ENCODE measurements at places on chromosomes 13 and 19.
A peak's percentile ranks its signal among the peaks of the same experiment; 100 is the strongest.

GRCh38 chr19:49440439-49441209, 703 bp downstream of the SLC17A7 start:
- peaks cover 46% of the 10 kb centered on the region for H3K4me1 ChIP-seq
- peaks cover 70% of the 10 kb centered on the region for H3K27me3 ChIP-seq
- no peak for DNase-seq

- H3K4me1 ChIP-seq: peaks cover 13% of the 10 kb centered on the region
- no peak overlapping the region for H3K4me3 ChIP-seq
- DNase-seq: no peak
- H3K36me3 ChIP-seq: no peaks in the 10 kb centered on the region
Observed at GRCh38 chr19:43678512-43679261, 8.7 kb upstream of the PLAUR start.

DNA sequence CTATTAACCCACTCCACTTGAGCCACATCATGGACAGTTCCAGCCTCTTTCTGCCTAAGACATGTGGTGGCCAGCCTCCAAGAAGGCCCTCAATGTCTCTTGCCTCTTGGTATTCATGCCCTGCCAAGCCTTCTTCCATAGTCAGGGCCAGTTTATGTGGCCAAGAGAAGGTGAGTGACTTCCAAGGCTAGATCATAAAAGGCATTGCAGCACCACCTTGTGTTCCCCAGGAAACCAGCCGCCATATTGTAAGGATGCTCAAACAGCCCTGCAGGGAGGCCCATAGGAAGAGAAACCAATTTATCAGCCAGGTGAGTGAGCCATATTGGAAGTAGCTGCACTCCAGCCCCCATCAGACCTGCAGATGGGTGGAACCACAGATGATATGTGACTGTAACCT, 12.3 kb upstream of the DNMT1 start:
- no peaks in the 10 kb centered on the region for H3K4me1 ChIP-seq
- H3K27ac ChIP-seq: no peak overlapping the region
- H3K4me3 ChIP-seq: no peak overlapping the region
- no peaks in the 10 kb centered on the region for H3K36me3 ChIP-seq
- DNase-seq: no peak

GRCh38 chr13:40597735-40598365, 68.6 kb downstream of the FOXO1 start:
- no peaks in the 10 kb centered on the region for H3K27me3 ChIP-seq
- no peak for DNase-seq
- peak overlapping the region; percentile 82 for H3K27ac ChIP-seq
- H3K36me3 ChIP-seq: no peaks in the 10 kb centered on the region
- H3K4me1 ChIP-seq: peaks cover 91% of the 10 kb centered on the region
- H3K4me3 ChIP-seq: peak overlapping the region; percentile 84

- H3K4me1 ChIP-seq: no peaks in the 10 kb centered on the region
- H3K27me3 ChIP-seq: no peaks in the 10 kb centered on the region
- no peak for DNase-seq
Observed at GRCh38 chr13:102897371-102898138, 51.7 kb downstream of the ERCC5 start.

- no peak for DNase-seq
- no peak overlapping the region for H3K4me3 ChIP-seq
- H3K27ac ChIP-seq: no peak overlapping the region
- H3K36me3 ChIP-seq: no peaks in the 10 kb centered on the region
- peaks cover 27% of the 10 kb centered on the region for H3K27me3 ChIP-seq
Observed at GRCh38 chr13:23949736-23950135, 52.4 kb upstream of the C1QTNF9B start.

DNA sequence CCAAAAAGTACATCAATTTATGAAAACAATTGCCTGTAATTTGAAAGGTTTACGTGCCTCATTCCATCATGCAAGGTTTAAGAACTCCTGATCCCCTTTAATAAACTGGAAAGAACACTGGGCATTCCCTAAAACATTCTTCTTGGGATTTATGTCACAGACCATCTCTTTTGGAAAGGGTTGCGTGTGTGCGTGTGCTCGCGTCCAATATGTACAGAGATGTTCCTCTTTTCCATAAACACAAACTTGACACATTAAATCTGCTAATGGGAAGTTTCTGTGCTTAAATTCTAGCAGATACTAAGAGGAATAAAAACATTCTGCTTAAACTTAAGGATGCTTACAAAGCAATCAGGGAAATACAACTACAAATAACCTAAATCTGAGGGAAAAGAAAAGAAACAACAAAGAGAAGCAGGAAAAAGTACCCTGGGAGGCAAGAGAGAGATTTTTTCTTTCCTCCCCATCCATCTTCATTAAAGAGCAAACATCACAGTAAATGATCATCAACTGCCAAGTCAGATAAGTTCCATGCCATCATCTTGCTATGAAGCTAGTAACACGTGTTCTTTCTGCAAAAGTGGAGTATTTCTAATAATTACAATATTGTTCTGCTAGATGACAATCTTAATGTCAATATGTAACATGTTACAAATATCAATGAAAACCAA, 83.7 kb downstream of the STK24 start:
- peak overlapping the region; percentile 64 for H3K27ac ChIP-seq
- H3K36me3 ChIP-seq: peaks cover 5% of the 10 kb centered on the region
- no peaks in the 10 kb centered on the region for H3K27me3 ChIP-seq
- peaks cover 63% of the 10 kb centered on the region for H3K4me1 ChIP-seq

- H3K27ac ChIP-seq: no peak overlapping the region
- no peaks in the 10 kb centered on the region for H3K27me3 ChIP-seq
- no peaks in the 10 kb centered on the region for H3K36me3 ChIP-seq
- DNase-seq: no peak
- H3K4me3 ChIP-seq: no peak overlapping the region
Observed at GRCh38 chr13:89627996-89628395, 1719.5 kb upstream of the MIR17HG start.

DNA sequence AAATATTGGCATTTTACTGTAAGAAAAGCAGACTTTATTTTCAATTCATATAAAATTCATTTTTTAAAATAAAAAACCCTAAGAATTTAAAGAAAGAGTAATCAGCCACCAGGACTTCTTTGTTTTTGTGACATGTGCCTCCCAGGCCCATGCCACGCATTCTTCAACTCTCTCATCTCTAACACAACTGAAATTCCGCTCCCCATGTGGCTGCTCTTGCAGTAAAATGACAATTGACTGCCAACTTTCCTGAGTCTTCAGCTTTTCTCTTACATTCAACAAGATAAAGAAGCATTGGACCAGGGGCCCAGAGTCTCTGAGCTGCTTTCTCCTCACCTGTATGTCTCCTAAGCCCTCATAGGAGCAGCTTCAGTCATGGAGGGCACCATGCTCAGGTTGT, 372.1 kb downstream of the UQCRFS1 start:
- no peak for DNase-seq
- H3K36me3 ChIP-seq: no peaks in the 10 kb centered on the region
- H3K27me3 ChIP-seq: no peaks in the 10 kb centered on the region
- no peaks in the 10 kb centered on the region for H3K4me1 ChIP-seq
- H3K27ac ChIP-seq: no peak overlapping the region
- H3K4me3 ChIP-seq: no peak overlapping the region

GRCh38 chr13:89694451-89694850, 1653.0 kb upstream of the MIR17HG start:
- DNase-seq: no peak
- no peak overlapping the region for H3K27ac ChIP-seq
- no peaks in the 10 kb centered on the region for H3K27me3 ChIP-seq
- H3K36me3 ChIP-seq: no peaks in the 10 kb centered on the region

GRCh38 chr13:97932036-97932435, 21.4 kb upstream of the IPO5 start:
- no peaks in the 10 kb centered on the region for H3K4me1 ChIP-seq
- no peak overlapping the region for H3K4me3 ChIP-seq
- no peak overlapping the region for H3K27ac ChIP-seq

DNA sequence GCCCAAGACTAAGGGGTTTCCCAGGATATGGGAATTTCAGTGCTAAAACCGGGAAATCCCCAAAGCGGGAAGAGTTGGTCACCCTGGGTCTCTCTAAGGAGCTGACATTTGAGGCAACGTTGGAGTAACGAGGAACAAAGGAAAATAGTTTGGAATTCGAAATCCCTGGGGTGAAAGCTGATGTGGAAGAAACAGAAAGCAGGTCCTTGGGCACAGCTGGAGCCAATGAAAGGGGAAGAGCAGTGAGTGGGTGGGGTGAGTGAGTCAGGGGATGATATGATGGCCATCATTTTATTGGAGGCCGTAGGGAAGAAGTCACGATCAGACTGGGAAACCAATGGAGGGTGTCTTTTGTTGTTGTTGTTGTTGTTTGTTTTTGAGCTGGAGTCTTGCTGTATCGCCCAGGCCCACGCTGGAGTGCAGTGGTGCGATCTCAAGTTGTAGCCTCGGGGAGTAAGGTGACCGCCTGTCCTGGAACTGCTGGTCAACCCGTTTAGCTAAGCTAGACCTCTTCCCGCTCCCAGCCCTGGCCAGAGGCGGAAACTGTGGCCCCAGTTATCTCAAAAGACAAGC, 3.4 kb upstream of the RFX2 start:
- peaks cover 20% of the 10 kb centered on the region for H3K4me1 ChIP-seq
- DNase-seq: no peak
- no peak overlapping the region for H3K27ac ChIP-seq

GRCh38 chr19:13024951-13025697, 29.8 kb downstream of the NFIX start:
- no peak overlapping the region for H3K27ac ChIP-seq
- peaks cover 41% of the 10 kb centered on the region for H3K27me3 ChIP-seq
- no peaks in the 10 kb centered on the region for H3K36me3 ChIP-seq
- H3K4me3 ChIP-seq: no peak overlapping the region
- peaks cover 30% of the 10 kb centered on the region for H3K4me1 ChIP-seq

DNA sequence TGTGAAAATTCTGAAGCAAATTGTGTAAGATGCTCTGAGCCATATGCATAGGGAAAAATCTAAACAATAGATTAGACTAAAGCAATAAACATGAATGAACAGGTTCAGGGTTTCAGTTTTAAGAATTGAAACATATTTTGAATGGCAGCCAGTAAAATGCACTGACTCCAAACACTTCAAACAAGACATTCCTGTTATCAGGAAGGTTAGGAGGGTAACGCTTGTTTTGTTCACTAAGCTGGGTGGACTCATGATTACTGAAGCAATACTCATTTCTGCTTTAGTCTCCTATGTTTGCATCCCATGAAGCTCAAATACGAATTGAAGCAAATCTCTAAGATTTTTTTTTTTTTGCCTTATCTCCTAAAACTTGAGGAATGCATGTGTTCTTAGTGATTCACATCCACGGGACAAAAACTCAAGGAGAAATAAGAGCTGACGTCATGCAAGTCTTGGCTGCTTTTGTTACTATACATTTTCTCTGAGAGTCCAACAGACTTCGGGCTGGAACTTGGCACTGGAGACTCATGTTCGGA, 29.1 kb upstream of the IGFL4 start:
- DNase-seq: no peak
- peaks cover 89% of the 10 kb centered on the region for H3K27me3 ChIP-seq
- no peak overlapping the region for H3K27ac ChIP-seq
- peaks cover 6% of the 10 kb centered on the region for H3K4me1 ChIP-seq
- no peaks in the 10 kb centered on the region for H3K36me3 ChIP-seq

GRCh38 chr13:73702419-73703071, 431.7 kb downstream of the KLF12 start:
- DNase-seq: peak; percentile 43
- H3K4me1 ChIP-seq: peaks cover 27% of the 10 kb centered on the region
- peak overlapping the region; percentile 65 for H3K27ac ChIP-seq
- H3K4me3 ChIP-seq: peak overlapping the region; percentile 83
- H3K27me3 ChIP-seq: no peaks in the 10 kb centered on the region
- peaks cover 8% of the 10 kb centered on the region for H3K36me3 ChIP-seq

- H3K27ac ChIP-seq: no peak overlapping the region
- H3K36me3 ChIP-seq: no peaks in the 10 kb centered on the region
- no peaks in the 10 kb centered on the region for H3K4me1 ChIP-seq
- H3K4me3 ChIP-seq: no peak overlapping the region
Observed at GRCh38 chr13:78182813-78183212, 264.2 kb upstream of the EDNRB start.

GRCh38 chr19:4477034-4477801, 5.1 kb downstream of the HDGFL2 start:
- H3K27me3 ChIP-seq: no peaks in the 10 kb centered on the region
- no peak overlapping the region for H3K4me3 ChIP-seq
- H3K4me1 ChIP-seq: peaks cover 20% of the 10 kb centered on the region
- DNase-seq: no peak
- no peak overlapping the region for H3K27ac ChIP-seq

DNA sequence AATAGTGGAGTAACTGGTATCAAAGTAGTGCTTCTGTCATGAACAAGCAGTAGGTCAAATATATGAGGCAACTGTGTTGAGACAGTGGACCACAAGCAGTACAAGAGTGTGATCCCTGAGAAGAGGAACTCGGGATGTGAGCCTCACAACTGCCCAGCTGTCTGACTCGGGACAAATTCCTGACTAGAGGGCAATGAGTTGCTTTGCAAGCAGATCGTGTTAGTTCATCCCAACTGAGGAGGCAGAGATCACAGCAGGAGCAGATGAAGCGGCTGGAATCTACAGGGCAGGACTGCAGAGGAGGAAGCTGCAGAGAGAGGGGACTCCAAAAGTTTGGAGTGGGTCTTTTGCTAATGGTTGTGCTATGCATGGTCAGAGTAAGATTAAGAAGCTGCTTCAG, 741.1 kb downstream of the DIAPH3 start:
- H3K36me3 ChIP-seq: no peaks in the 10 kb centered on the region
- no peak for DNase-seq
- no peak overlapping the region for H3K4me3 ChIP-seq
- H3K4me1 ChIP-seq: no peaks in the 10 kb centered on the region

DNA sequence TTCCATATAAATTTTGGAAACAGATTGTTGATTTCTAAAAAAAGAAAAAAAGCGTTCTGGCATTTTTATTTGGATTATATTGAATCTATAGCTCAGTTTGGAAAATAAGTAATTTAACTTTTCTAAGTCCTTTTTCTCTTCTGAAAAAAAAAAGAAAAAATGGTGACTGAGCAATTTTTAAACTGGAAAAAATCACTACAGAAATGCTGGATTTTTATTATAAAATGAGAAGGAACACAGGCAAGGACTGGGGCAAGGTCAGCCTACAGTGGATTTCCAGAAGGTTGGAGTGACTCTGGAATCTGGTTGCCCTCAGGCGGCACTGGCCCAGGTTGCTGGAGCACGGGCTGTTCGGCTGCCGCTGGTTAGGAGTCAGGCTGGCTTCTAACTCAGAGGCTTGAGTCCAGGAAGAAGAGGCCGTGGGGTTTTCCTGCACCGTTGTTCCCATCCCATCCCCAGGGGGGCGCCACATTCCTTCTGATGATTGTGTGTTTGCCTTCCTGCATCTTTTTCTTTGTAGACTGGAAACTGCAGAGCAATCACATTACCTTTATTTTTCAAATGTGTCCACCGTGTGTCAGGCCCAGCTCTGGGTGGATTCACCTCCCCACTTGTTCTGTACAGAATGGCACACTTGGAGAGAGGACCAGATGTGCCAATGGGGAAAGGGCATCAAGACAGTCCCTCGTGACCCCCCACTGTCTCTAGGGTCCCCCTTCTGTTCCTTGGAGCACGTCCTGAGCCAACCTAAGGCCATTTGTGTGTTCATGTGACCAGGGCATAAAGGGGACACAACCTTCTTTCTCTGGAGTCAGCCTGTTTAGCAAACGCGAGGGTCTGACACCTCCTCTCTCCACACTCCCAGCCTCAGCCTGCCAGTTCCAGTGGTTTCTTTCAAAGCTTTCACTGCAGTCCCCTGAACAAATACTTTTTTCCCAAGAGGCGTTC, 44.5 kb upstream of the GTF3A start:
- no peak overlapping the region for H3K27ac ChIP-seq
- H3K27me3 ChIP-seq: no peaks in the 10 kb centered on the region
- peak; percentile 59 for DNase-seq
- H3K4me1 ChIP-seq: peaks cover 3% of the 10 kb centered on the region
- H3K36me3 ChIP-seq: no peaks in the 10 kb centered on the region
- no peak overlapping the region for H3K4me3 ChIP-seq
